ENCODE measurements at places on chromosomes 2 and 18. TPM values are rescaled to one million over a fixed set of nuclear protein-coding genes. Genes with fewer than 3 reads are reported as not detected.

The ONECUT2 gene
- total RNA-seq = 1.1 TPM

The FAM124B gene
- total RNA-seq = 269 TPM

The GALR1 gene
- total RNA-seq = not detected

DNA sequence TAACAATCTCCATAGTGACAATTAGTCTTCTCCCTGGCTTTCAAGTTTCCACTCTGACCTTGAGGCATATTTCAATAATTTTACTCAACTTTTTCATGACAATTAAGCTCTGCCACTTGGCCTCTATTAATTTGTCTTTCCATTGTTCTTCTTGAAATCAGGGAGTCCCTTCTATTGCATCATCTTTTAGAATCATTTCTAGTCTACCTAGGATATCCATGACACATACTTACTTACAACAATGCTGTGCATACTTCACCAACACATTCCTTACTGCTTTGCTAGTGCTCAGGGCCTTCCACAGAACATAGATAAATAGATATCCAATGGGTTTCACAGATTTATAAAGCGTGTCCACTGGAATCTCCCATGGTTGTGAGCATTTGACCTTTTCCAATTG lies 331.5 kb upstream of the LRP1B start:
- no peak for DNase-seq

The PAX8 gene
- total RNA-seq = 2.1 TPM

DNA sequence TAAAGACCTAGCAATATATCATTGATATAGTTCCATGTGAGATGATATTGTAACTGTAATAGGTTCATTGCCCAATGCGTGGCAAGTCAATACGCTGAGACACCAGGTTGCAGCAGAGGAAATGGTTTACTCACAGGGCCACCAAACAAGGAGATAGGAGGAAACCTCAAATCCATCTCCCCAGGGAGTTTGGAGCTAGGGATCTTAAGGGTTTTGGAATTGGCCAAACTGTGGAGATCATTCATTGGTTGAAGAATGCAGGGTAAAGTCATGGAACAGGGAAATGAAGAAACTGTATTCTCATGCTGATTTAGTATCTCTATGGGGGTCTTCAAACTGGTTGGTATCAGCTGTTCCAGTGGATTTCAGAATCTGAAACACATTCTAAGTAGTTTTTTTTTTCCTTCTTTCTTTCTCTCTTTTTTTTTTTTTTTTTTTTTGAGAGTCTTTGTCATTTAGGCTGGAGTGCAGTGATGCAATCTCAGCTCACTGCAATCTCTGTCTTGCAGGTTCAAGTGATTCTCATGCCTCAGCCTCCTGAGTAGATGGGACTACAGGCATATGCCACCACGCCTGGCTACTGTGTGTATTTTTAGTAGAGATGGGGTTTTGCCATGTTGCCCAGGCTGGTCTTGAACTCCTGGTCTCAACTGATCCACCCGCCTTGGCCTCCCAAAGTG lies 30.7 kb upstream of the PPM1B start:
- no peak for DNase-seq

All from endothelial cell (in vitro differentiated cells).